ENCODE measurements at places on chromosomes 2 and 18.
A peak's percentile ranks its signal among the peaks of the same experiment; 100 is the strongest.

GRCh38 chr18:371609-371982 is 103.7 kb upstream of the THOC1 start:
- no peak for DNase-seq

DNA sequence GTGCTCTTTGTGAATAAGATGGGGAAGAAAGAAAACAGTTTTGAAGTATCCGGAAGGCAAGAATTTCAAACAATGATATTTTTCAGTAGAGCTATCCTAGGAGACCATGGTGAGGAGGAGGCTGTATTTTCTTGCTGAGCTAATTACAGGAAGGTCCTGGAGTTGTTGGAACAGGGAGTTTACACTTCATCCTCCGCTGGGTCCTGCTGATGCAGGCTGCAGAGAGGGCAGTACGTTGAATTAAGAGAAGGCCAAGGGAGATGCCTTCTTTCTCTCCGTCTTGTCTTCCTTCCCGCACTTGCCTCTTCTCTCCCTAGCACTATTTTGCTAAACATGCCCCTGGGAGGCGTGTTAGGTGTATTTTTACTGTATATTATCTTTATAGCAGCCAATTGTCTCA is 60.0 kb upstream of the EDAR start:
- DNase-seq: no peak

DNA sequence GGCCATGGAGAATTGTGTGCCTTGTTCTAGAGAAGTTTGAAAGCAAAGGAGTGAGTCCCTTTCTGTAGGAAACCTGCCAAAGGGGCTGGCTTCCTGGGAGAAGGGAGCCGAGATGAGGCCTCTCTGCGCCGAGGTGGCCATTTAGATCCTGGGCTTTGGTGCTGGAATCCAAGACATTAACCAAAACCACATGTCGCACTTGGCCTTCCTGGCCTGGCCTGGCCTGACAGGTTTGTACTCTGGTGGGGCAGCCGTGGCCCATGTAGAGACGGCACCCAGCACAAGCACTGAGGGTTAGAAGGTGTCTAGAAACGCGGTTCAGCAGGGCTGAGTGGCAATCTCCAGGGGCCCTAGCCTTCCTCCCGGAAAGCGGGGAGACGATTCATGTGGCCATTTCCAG is 7.1 kb downstream of the CNNM3 start:
- no peak for DNase-seq

- no peak for DNase-seq
Observed at GRCh38 chr2:75459565-75460310, 101.0 kb downstream of the EVA1A start.

DNA sequence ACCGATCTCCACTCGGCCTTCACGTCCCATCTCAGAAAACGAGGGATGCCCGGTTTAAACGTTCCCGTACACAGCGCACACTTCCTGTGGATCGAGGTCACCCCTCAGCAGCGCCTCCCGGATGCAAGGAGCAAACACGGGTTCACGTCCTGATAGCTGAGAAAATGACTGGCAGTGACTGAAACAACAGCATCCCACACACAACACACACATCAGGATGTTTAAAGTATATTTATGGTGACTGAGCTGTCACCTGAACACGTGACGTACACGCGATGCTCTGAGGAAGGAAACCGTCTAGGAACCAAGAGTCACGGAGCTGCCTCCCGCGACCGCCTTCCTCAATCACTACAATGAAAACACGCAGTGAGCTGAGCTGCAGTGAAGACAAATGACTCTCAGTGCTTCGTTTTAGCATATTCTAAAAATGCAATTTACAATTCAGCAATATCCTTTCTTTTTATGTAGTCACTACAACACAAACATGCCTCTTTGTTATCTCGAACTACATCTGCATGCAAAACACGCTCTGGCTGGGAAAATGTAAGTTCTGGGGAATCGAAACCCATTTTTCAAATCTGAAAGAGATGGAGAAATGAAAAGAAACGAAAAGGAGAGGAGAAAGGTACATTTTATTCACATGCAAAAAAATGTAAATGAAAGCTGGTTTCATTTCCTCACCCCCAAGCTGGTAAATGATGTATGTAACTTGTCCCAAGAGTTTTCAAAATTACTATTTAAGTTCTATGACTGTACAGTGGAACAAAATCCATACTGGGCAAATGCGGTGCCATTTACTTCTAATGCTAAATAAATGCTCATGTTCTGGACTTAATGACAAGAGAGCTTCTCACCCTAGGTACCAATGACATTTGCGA is 19.8 kb downstream of the HDAC4 start:
- DNase-seq: peak; percentile 62

DNA sequence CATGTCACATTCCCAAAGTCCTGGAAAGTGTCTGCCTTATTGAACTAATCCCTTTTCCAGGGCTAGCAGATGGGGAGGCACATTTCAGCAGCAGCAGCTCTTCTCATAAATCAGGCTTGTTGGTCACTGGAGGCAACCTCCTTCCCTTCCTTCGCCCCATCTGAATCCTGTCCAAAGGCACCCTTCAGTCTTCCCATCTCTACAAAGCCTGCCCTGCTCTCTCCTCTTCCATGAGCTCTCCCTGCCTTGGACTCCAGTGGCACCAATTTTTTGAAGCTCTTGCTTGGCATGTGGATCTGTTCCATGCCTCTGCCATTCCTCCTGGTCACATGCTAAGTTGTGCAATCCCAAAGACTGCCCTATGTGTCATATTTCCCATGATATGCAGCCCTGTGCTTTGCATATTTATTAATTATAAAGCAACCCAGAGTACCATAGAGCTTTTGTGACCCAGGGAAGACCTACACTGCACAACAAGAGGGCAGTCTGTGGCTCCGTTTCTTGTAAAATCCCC is 70.3 kb downstream of the ANTXR1 start:
- DNase-seq: no peak

- no peak for DNase-seq
Observed at GRCh38 chr2:138239902-138240491, 261.6 kb upstream of the SPOPL start.

- no peak for DNase-seq
Observed at GRCh38 chr2:149365931-149366583, 35.7 kb downstream of the LYPD6 start.

DNA sequence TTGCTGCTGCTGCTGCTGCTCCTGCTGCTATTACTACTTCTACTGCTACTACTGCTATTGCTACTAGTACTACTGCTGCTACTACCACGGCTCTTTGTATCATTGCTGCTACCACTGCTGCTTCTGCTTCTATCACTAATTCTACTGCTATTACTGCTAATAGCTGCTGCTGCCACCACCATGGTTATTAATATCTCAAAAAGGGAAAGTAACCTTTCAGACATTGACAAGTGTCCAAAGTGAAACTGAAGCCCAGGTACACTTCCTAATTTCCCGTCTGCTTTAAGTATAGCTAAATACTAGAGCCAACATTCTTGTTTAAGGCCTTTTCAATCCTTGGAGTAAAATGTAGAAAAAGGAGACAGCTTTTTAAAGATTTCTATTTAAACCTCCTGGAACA is 45.4 kb upstream of the EHBP1 start:
- no peak for DNase-seq

DNA sequence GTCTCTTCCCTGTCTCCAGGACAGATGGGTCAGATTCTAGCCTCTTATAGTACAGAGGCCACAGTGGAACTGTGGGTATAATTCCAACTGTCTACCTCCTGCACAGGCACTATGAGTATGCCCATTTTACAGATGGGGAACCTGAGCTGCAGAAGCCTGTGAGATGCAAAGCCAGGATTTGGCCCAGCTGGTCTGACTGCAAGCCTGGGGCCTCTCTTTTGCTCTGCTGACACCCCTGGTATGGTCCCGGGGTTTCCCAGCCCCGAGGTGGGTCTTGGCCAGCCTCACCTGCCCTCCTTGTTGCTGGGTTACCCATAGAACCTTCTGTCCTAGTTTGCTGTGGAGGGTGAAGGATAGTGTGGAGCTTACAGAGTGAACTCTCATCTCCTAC is 9.8 kb downstream of the HS6ST1 start:
- no peak for DNase-seq

DNA sequence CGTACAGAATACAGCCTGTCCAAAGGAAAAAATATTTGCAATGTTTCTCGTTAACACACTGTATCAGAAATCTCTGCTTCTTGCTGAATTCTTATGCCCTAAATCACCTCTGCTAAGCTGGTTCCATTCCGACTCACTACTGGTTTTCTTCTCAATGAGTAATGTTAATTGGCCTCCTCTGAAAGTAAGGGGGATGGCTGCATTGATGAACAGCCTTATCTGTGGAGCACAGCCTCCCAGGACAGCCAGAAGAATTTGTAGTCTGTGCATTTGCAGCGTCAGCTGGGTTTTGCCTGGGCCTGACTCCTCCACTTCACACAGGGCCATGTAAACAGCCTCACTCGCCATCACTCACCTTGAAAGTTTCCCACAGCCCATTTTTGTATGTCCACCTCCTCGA is 127.7 kb downstream of the RNF152 start:
- DNase-seq: no peak

DNA sequence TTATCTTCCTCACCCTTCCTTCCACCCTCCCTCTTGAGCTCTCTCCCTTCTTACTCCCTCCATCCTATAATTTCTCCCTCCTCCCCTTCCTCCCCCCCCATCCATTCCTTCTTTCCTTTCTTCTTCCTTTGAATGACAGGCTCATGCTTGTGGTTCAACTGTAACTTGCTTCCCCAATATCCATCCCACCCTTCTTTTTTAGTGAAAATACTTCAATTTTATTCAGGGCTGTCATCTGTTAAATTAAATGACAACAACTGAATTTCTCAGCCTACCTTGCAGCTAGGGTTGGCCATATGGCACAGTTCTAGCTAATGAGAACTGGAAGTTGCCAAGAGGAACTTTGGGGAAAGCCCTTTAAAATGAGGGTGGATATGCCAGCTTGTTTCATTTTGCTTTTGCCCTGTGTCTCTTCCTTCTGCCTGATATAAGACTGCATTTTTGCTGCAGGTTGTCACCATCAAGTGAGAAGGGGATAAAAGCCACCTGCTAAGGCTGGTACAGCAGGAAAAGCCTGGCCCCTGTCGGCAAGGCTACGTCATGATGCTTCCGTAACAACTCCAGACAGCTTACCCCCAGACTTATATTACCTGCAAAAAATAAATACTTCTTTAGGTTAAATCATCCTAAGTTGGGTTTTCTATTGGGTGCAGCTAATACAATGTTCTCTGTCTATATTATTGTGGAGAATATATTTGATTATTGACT is 121.8 kb downstream of the NXPH2 start:
- no peak for DNase-seq

All from T follicular helper cell (primary cell).